ENCODE measurements at places on chromosomes 5 and 9. TPM values are rescaled to one million over a fixed set of nuclear protein-coding genes. Genes with fewer than 3 reads are reported as not detected.

LCN15 gene
- polyA plus RNA-seq = 14.0 TPM

ANKRD18B gene
- polyA plus RNA-seq = 0.22 TPM

GRCh38 chr5:129049126-129049799 is 45.3 kb upstream of the ISOC1 start:
- no peak for DNase-seq

- no peak for DNase-seq
Observed at GRCh38 chr9:101005246-101005645, 23.3 kb upstream of the PLPPR1 start.

GRCh38 chr9:37921168-37921510 is 17.2 kb upstream of the SLC25A51 start:
- no peak for DNase-seq

NTRK2 gene
- polyA plus RNA-seq = 1.2 TPM

GRCh38 chr5:11684607-11685006 is 219.6 kb downstream of the CTNND2 start:
- no peak for DNase-seq

All from large intestine (tissue), 12 donors.